ENCODE measurements at places on chromosomes 7 and 10.

GRCh38 chr10:88810196-88810961, 7.8 kb downstream of the LIPM start:
- peak; percentile 43 for DNase-seq

DNA sequence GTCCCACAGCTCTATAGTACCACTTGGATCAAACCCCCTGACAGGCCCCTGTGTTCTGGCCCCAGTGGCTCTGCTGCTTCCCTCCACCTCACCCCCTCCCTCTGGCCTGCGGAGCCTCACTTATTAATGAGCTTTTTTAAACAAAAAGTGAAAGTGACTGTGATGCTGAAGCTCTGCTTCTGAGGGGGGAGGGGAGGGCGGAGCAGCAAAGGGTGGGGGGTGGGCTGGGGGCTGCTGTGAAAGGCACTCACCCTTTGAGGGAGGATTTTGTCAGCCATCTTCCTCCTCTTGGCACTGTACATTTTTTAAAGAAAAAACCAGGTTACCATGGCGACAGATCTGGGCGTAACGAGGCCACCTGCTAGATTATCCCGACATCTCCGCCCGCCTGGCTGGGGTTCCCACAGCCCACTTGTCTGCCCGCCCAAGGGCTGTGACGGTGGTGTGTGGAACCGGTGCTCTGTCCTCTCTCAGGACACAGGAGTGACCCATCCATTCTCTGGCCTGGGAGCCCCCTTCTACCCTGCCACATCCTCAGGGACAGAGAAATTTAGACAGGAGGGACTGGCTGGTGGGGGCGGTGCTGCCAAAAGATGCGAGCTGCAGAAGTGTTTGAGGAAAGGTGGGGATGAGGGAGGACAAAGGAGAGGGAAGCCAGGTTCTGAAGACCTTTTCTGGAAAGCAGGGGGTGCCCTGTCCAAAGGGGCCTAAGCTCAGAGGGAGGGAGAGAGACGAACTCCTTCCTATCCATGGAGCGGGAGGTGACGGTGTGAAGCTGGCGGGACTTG, 4.9 kb downstream of the SMARCD3 start:
- DNase-seq: no peak

DNA sequence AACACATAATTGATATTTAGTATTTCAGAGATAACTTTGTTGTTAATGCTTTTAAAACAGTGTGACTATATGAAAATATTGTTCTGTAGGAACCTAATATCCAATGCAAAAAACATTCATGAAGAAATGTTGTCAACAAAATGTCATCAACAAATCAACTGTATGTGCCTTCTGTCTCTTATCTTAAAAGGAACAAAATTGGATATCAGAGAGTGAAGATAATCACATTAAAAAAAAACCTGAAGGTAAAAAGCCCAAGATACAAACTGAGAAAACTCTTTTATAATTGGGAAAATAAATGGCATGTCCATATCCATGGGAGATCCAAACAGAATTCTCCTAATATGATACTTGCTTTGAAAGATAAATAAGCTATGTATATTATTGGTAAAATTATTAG, 33.9 kb downstream of the ICA1 start:
- no peak for DNase-seq

- no peak for DNase-seq
These were observed 111.1 kb upstream of the FAM171A1 start for GRCh38 chr10:15482156-15482555.

DNA sequence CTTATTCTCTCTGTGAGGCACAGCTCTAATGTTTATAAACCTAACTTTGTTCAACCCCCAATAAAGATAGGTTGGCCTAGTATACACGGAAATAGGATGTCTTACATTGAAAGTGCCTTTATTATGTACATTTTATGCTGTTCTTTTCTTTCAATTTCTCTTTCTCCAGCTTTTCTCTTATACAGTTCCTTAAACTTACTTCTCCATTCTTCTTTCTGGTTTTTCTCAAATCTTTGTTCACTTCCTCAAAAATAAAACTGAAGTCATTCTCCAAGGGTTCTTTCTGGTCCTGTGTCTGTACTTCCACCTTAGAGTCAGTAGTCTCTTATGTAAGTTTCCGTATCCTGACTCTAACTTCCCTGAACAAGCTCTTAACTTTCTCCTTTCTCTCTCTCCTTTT, 29.2 kb upstream of the NAMPT start:
- no peak for DNase-seq

GRCh38 chr10:73261362-73261995, 9.0 kb upstream of the MRPS16 start:
- DNase-seq: no peak

DNA sequence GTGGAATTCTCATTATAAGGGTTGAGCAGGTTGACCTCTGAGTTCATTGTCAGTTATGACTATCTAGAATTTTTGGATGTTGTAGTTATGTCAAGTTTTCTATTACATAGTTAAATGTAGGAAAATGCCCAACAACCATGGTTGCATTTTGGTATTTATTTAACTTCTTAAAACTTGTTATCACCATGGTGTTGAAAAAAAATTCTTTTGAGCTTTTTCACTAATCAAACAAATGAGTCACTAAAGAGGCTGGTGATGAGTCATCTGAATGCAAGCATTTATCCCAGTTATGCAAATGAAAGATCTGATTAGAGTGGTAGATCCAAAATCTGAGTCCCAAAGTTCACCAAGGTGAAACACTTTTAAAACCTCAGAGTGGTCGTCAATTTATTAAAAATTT, 624.7 kb upstream of the IGFBP3 start:
- no peak for DNase-seq

DNA sequence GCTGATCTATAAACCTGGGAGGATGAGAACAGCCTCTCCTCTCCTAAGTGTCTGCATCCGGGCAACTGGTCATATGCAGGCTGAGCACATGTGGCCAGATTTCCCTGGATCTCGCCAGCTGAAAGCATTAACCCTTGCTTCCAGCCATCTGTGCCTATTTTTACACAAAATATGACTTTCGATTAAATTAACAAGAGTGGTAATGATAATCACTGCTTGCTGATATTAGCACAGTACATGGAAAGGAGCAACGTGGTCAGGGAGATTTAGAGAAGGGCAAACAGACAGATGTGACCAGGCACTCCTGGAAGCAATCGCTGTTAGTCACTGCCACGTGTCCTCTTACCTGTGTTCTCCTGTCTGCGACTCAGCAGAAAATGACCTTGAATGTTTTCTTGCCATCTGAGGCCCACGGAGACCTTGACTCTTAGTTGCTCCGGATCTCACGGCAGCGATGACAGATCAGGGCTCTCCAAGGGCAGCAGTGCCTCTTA, 59.5 kb upstream of the NPTX2 start:
- DNase-seq: no peak

- DNase-seq: no peak
These were observed 712.0 kb downstream of the INHBA start for GRCh38 chr7:40990841-40991240.

GRCh38 chr7:129740574-129741410, 129.3 kb downstream of the NRF1 start:
- no peak for DNase-seq

DNA sequence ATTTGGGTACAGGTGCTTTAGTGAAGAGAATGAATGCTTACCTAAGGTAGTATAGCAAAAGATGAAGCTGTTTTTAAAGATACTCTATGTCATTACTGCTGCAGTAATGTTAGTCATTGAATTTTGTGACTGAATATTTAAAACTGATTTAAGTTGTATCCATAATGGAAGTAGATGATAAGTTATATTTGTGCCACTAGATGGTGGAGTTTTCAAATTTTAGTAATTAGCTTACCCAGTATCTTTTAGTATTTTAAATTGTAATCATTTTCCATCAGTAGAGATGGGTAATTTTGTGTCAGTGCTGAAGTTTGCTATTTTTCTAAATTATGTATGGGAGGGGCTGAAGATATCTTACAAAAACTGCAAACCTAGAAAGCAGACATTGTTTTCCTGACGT, 25.2 kb downstream of the HBP1 start:
- no peak for DNase-seq

- no peak for DNase-seq
These were observed 462.5 kb upstream of the IGFBP3 start for GRCh38 chr7:46383605-46384004.

GRCh38 chr10:60293581-60294175, 96.0 kb downstream of the ANK3 start:
- DNase-seq: no peak

GRCh38 chr10:12868229-12868628, 133.3 kb downstream of the CCDC3 start:
- DNase-seq: no peak

- DNase-seq: no peak
These were observed 119.2 kb downstream of the LRRC4 start for GRCh38 chr7:127911968-127912511.

DNA sequence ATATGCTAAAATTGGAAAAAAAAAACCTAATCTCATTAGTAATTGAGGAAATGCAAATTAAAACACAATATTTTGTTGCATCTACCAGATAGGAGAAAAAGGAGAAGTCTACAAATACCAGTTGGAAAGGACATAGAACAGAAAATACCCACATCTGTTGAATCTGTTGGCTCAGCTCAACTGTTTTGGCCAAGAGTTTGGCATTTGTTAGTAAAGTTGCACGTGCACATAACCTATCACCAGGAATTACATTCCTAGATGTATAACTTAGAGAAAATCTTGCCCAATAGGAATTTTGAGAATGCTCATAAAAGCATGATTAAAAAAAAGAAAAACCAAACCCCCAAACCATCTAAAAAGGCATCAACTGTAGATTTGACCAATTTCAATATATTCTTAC, 282.1 kb upstream of the BMPER start:
- DNase-seq: no peak

DNA sequence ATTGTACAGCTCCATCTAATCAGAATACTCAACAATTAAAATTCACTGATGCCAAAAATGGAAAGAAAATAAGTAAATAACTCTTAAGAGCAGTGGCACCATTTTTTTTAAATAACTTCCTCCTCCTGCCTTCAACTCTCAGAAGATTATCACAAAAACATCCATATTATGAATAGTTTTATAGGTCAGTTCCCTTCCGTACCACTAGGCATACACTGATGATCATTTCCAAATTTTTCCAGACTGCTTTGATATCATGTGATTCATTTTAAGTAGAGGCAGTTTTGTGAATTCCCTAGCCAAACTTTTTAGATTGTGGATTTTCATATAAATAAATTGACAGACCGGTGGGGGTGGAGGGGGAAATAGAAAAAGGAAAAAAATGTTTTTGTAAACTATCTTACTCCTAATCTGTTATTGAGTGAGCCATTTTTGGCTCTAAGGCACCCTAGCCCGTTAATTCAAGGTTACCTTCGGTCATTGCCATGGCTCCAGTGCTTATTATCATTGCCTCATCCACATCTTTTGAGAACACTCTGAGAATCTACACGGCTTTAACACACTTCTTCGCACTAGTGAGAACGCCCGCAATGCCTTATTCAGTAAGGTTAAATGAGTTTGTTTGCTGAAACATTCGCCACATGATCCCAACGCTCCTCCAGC, 1.0 kb downstream of the FAM107B start:
- DNase-seq: no peak

DNA sequence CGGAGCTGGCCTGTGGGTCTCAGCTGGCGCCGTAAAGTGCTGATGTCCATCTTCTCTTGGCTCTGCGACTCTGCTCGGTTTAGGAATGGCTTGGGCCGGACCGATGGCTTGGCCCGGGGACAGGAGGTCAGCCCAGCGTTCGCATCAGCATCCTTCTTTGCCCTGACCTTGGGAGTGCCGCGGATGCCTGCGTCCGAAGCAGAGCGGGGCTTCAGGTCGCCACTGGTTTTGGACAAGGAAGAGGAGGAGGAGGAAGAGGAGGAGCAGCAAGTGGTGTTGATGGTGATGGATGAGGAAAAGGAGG, 109.3 kb downstream of the NEURL1 start:
- no peak for DNase-seq

DNA sequence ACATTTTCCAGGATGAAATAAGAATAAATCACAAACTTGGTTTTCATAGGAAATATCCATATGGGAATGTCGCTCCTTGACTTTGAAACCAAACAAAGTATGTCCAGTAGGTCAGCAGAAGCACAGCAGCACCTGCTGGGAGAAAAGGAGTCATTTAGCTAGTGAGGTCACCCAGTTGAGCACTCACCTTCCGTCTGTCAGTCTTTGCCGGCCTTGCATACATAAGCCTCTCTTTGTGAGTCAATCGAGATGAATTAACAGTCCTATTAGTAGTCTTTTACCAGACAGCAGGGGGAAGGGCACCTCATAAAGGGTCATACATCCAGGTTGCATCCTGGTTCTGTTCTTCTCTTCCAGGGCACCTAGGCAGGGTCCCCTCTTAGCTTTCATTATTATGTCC, 232.5 kb upstream of the FZD1 start:
- no peak for DNase-seq

GRCh38 chr7:958221-959200, 4.0 kb upstream of the ADAP1 start:
- DNase-seq: no peak

- no peak for DNase-seq
These were observed 120.7 kb downstream of the WDFY4 start for GRCh38 chr10:48805411-48805810.

GRCh38 chr7:107687656-107688055, 27.0 kb downstream of the SLC26A4 start:
- no peak for DNase-seq

- no peak for DNase-seq
These were observed 144.6 kb upstream of the MKLN1 start for GRCh38 chr7:131183072-131183471.

DNA sequence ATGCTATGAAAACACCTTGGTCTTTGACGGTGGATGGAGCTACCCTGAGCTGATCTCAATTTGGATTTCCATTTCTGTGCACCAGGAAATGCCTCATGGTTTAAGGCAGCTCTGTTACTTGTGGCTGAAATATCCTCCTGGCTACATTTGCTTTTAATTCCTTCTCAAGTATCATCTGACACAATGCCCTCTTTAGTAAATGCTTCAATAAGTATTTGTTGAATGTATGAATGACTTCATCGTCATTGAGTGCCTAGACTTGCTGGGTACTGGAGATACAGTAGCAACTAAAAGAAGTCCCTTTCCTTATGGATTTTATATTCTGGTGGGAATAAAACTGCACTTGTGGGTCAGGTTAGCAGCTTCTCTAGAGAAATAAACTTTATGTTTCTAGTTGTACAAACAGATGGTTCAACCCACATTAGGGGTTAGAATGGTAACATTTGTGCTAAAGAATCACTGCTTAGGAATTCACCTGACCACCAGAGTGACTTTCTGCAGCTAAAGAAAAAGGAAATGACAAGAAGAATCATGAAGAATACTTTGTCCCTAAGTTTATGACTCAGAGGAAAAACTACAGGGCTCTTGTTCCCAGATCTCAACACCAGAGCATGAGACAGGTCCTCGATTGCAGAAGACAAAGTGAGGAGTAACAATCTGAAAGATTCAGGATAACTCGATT, 21.8 kb upstream of the SMNDC1 start:
- peak; percentile 20 for DNase-seq

GRCh38 chr7:15720849-15721471, 34.5 kb upstream of the MEOX2 start:
- DNase-seq: peak; percentile 8

GRCh38 chr7:85851571-85852193, 664.8 kb upstream of the SEMA3D start:
- peak; percentile 49 for DNase-seq

DNA sequence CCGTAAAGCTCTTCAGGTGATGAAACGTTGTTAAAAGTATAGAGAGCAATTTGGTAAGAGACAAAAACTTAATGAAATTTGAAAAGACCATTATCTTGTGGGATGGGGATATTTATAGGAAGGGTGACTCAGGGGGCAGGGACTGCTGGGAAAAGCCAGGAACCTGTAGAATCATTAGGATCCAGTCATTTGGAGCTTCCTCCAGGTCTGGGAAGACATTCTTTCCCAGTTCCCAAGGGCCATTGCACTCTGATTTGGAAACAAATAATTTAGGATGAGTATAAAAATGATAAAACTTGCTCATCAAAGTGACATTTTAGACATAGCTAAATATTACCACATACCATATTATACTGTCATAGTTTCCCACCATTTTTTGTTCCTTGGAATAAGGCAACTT, 143.9 kb downstream of the PFKFB3 start:
- DNase-seq: no peak
